ENCODE measurements at places on chromosomes 2 and 18.
A peak's percentile ranks its signal among the peaks of the same experiment; 100 is the strongest.

- no peak for DNase-seq
Measured at GRCh38 chr2:2253172-2254016, 77.7 kb downstream of the MYT1L start.

- DNase-seq: no peak
Measured at GRCh38 chr2:63073994-63074393, 23.4 kb downstream of the OTX1 start.

GRCh38 chr2:134897932-134898331 is 20.7 kb upstream of the CCNT2 start:
- peak; percentile 9 for DNase-seq

GRCh38 chr18:24656050-24656449 is 195.6 kb downstream of the HRH4 start:
- DNase-seq: no peak

GRCh38 chr18:75124551-75124950 is 84.4 kb downstream of the PTGR3 start:
- DNase-seq: no peak

DNA sequence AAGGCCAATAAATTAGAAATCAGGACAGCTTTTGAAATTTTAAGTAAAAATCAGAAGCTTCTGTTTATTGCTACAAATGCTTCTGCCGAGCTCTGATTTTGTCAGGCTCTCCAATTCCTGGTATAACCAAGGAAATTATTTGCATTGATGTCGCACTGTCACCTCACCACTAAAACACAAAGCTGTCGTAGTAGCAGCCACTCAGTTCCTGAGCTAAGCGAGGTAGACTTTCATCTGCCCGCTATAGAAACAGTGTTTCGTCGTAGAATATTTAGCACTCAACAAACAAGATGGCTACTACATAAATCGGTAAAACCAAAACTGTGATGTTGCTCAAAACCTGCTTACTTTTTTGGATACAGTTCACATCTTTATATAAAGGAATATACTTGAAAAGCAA is 141.3 kb upstream of the FOSL2 start:
- no peak for DNase-seq

DNA sequence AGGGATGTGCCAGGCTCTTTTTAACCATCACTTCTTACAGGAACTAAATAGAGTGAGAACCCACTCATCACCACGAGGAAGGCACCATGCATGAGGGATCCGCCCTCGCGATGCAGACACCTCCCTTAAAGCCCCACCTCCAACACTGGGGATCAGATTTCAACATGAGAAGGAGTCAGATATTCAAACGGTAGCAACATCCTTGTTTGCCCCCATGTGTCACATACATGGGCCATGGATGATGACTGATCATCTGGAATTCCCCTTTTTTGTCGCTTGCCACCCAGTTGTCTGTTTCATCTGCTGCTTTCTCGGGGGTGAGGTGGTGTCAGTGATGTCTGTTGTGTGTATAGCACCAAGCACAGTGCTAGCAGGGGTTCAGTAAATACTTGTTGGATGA is 57.9 kb downstream of the NCK2 start:
- no peak for DNase-seq

- DNase-seq: no peak
Measured at GRCh38 chr2:24163601-24164000, 11.3 kb upstream of the FAM228A start.

- DNase-seq: no peak
Measured at GRCh38 chr2:46848447-46848846, 67.2 kb downstream of the MCFD2 start.

DNA sequence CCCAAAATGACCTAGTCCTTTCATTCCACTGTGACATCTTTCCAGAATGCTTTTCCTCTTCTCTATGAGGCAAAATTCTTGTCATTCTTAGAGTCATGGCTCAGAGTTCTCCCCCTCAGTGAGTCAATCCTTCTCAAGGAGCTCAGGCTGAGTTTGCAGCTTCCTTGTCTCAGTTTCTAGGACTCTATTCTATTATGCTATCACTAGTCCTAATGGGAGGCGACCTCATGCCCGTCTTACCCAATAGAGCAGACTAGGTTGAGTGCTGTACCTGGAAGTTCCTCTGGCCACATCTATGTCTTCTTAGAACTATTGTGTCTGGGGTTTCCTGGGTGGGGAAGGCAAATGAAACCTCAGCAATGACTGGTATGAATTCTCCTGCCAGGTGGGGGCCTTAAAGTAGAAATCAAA is 51.5 kb downstream of the HAUS1 start:
- DNase-seq: no peak

- no peak for DNase-seq
Measured at GRCh38 chr2:185522472-185522871, 216.1 kb upstream of the FSIP2 start.

- DNase-seq: no peak
Measured at GRCh38 chr2:1960761-1961160, 216.4 kb upstream of the PXDN start.

DNA sequence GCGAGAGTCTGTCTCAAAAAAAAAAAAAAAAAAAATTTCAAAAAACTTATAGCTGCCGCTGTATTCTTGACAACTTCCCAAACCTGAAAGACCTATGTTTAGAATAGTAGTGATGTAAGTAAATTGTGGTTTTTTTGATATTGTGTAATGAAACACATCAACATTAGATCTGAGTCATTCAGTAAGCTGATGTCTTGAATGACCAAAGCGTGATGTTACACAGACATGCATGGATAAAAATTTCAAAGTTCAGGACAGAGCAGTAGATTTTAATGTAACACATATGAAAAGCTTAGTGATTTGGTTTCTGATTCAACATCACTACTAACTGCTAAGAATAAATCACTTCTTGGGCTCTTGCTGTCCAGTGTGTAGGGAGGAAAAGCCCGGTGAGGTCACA is 69.3 kb upstream of the MEX3C start:
- no peak for DNase-seq

DNA sequence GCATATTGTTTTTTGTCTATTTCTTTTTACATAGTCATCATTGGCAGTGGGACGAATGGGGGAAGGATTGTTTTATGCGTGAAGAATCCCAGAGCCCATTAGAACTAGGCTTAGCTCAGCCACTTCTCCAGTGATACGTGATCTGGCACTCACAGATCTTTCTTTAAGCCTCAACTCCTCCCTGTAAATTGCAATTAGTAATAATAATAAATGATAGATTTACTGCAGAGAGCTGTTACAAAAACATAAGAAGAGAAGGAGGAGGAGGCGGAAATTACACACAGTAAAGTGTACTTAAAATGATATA is 629.3 kb downstream of the NRXN1 start:
- DNase-seq: no peak

DNA sequence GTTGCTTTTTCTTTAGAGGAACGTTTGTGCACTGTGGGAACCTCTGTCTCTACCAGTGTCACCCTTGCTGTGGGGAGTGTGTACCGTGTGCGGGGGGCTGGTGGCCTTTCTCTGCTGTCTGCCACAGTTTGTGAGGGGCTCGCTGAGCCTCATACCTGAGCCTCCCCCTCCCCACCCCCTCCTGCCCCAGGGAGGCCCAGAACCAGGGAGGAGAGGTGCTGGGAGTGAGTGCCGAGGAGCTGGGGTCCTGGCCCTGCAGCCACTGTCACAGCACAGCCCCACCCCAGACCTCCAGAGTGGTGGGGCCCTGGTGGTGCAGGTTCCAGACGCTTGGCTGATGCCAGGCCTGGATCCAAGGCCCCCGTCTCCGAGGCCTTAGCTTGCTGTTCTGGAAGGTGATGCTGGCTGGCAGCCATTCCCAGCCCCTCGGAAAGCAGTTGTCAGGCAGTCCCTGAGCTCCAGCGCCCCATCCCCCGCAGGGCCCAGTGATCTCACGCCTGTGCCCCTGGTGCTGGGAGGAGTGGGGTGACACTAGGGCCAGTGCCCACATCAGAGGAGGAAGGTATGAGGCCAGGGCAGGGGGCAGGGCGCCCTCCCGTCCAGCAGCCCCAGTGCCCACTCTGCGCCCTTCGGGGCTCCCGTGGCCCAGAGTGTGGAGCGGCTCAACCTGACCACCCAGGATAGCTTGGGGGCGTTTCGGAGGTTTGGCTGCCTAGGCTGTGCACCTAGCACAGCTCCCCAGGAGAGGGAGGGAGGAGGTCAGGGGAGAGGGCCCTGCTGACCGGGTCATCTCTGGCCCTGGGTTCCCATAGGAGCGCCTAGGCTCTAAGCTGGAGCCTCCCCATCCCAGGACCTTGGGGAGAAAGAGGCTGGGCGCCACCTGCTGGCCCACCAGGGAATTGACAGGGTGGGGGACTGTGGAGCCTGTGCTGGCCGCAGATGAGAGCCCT is 53.0 kb upstream of the ALPP start:
- no peak for DNase-seq

- DNase-seq: peak; percentile 28
Measured at GRCh38 chr2:135590619-135591260, 59.5 kb downstream of the R3HDM1 start.

DNA sequence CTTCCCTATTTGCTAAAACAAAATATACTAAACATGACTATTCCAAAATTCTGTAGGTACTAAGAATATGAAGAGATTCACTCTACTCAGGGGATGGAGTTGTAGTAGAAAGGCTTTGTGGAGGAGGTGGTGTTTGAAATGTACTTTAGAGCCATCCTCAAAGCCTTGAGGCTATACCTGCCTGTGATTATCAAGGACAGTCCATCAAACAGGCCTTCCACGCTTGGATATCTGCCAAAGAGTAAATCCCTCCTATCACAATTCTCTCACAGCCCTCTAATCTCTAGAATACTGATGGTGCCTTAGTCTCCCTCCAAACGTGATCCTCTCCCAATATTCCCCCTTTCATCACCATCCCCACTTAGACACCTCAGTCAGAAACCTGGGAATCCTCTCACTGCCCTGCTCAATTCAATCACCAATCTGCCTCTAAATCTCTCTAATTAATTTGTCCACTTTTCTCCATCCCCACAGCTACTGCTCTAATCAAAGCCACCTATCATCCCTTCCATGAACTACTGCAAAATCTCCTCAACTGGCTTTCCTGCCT is 13.1 kb downstream of the SOS1 start:
- DNase-seq: peak; percentile 69

- no peak for DNase-seq
Measured at GRCh38 chr18:56314396-56314795, 324.0 kb downstream of the TXNL1 start.

DNA sequence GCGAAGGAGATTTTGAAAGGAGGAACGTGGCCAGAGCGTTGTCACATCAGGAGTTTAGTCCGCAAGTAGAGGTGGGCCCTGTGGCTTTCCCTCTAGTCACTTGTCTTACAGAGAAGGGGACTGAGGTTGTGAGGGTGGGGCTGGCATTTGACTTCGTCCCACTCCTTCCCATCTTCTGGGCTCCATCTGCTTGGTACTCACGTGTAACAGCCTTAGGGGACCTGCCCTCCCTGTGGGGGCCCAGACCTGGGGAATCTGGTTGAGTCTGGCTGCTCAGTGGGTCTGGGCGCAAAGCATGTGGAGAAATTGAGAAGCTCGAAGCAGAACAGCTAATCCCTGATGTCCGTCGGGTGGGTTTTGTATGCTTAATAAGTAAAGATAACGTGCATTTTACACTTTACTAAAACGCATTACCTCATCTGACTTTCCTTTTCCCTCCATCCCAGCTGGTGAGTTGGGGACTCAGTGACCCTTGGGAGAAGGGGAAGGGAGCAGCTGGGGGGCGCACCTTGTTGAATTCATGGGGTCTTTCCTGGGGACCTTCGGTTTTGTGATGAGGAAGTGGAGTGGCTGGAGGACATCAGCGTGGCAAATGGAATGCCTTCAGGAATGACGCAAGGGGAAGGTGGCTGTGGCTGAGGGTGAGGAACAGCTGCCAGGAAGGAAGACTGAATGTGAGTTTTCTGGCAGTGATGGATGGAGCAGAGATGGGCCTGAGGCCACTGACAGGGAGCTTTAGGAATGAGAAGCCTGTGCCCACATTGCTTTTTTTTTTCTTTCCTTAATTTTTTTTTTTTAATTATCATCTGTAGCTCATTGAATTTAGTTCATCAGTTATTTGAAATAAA is 44.8 kb downstream of the ASAP2 start:
- no peak for DNase-seq

DNA sequence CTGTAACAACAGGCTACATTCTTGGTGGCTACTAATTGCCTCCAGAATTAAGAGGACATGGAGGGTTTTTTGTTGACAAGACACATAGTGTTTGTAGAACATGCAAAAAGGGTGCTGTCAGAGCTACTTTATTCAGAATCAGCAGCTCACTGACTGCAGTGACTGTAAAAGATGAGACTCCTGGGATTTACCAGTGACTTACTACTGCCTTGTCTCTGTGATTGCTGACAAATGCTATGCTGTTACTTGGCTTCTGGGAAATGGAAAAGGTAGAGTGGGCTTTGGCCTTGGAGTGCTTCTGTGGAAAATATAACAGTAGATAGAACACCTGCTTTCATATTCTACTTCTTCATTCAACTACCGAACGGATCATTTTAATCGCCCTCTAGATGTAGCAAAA is 47.8 kb downstream of the GREB1L start:
- DNase-seq: no peak

DNA sequence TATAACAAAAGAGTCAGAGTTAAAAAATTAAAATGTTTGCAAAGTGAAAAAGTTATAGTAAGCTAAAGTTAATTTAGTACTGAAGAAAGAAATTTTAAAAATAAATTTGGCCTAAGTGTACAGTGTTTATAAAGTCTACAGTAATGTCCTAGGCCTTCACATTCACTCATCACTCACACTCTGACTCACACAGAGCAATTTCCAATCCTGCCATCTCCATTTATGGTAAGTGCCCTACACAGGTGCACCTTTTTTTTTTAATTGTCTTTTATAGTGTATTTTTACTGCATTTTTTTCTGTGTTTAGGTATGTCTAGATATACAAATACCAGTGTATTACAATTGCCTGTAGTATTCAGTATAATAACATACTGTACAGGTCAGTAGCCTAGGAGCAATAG is 562.9 kb downstream of the PIK3C3 start:
- no peak for DNase-seq

All from NCI-H146 (cell line).